ENCODE measurements at places on chromosomes 1 and 21. TPM values are rescaled to one million over a fixed set of nuclear protein-coding genes. Genes with fewer than 3 reads are reported as not detected.

GRCh38 chr1:207156095-207156494 lies 52.1 kb downstream of the C4BPA start:
- H3K4me1 ChIP-seq: no peaks in the 10 kb centered on the region
- H3K4me3 ChIP-seq: no peak overlapping the region

DNA sequence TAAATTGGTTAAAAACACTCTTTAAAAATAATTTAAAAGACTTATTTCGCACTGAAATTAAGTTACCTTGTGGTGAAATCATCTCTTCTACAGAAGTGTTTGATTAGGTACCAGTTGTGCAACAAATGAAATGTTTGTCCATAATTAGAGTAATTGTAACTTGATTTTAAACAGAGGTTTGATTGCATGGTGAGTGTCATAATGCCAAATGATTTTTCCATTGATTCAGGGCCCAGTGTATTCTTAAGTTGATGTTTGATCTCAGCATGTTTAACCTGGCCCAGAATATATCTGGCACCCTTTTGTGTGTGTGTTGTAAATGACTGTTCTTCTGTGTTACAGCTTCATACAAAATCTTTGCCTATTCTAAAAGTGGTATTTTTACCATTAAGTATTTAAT lies 28.5 kb downstream of the LRRC8B start:
- no peak overlapping the region for H3K27ac ChIP-seq
- H3K4me1 ChIP-seq: no peaks in the 10 kb centered on the region
- no peaks in the 10 kb centered on the region for H3K27me3 ChIP-seq

- no peaks in the 10 kb centered on the region for H3K36me3 ChIP-seq
- no peak overlapping the region for H3K27ac ChIP-seq
- H3K27me3 ChIP-seq: peaks cover 17% of the 10 kb centered on the region
- no peak for DNase-seq
- H3K4me1 ChIP-seq: no peaks in the 10 kb centered on the region
These were observed 18.3 kb upstream of the RNU1-4 start for GRCh38 chr1:16721871-16722641.

GRCh38 chr1:6834366-6834765 lies 49.1 kb downstream of the CAMTA1 start:
- no peaks in the 10 kb centered on the region for H3K36me3 ChIP-seq
- H3K4me3 ChIP-seq: no peak overlapping the region
- H3K27ac ChIP-seq: no peak overlapping the region
- no peaks in the 10 kb centered on the region for H3K4me1 ChIP-seq
- no peaks in the 10 kb centered on the region for H3K27me3 ChIP-seq

DNA sequence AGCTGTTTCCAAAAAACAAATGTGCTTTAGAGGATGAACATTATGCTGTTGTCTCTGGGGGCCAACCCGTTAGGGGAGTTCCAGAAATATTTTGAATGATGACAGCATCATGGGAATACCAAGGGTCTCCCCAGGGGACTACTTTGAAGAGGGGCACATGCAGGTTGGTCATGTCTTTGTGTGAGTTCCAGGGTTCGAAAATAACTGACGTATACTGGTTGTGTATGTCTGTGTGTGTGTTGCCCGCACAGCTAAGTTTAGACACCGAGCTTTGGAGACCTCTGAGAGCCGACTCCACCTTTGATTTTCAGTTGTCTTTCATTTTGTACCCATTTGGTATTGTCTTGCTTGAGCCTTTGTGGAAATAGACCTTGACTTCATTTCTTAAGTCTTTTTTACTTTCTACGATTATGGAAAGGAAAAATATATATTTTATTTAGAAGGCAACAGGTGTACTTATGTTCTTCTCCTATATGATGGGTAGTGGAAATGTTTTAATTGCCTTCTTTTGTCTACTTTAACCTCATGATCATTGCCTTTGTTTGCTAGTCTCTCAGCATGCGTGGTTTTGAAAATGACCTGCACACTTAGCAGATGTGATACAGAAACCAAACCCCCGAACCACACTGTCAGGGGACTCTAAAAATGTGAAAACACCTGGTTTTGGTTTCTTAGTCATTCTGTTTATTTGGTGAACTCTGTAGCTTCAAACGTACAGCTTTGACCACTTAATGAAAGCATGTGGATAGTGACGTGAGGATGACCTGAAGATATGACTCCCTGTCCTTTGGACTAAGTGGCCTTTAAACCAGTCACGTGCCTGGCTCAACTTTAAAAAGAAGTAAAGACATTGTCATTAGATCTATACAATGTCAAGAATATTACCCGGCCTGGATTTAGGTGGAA lies 56.5 kb downstream of the GALNT2 start:
- peaks cover 6% of the 10 kb centered on the region for H3K36me3 ChIP-seq
- DNase-seq: peak; percentile 52
- no peaks in the 10 kb centered on the region for H3K27me3 ChIP-seq
- peak overlapping the region; percentile 69 for H3K27ac ChIP-seq

GRCh38 chr1:220882061-220882891 lies 3.0 kb downstream of the HLX start:
- no peaks in the 10 kb centered on the region for H3K36me3 ChIP-seq
- H3K27me3 ChIP-seq: no peaks in the 10 kb centered on the region
- H3K4me3 ChIP-seq: no peak overlapping the region
- no peak for DNase-seq
- no peak overlapping the region for H3K27ac ChIP-seq

- H3K4me3 ChIP-seq: no peak overlapping the region
- peaks cover 2% of the 10 kb centered on the region for H3K27me3 ChIP-seq
- no peak overlapping the region for H3K27ac ChIP-seq
- no peak for DNase-seq
- H3K36me3 ChIP-seq: no peaks in the 10 kb centered on the region
These were observed 66.4 kb upstream of the SOD1 start for GRCh38 chr21:31592963-31593560.

GRCh38 chr1:157193219-157193618 lies 55.0 kb upstream of the ETV3 start:
- H3K36me3 ChIP-seq: no peaks in the 10 kb centered on the region
- no peak overlapping the region for H3K4me3 ChIP-seq
- H3K4me1 ChIP-seq: no peaks in the 10 kb centered on the region
- no peak for DNase-seq
- H3K27me3 ChIP-seq: no peaks in the 10 kb centered on the region

- H3K36me3 ChIP-seq: no peaks in the 10 kb centered on the region
- H3K4me3 ChIP-seq: no peak overlapping the region
- DNase-seq: peak; percentile 4
- H3K27me3 ChIP-seq: no peaks in the 10 kb centered on the region
These were observed 22.0 kb downstream of the SLC44A5 start for GRCh38 chr1:75588779-75589475.

- peak; percentile 75 for DNase-seq
- peak overlapping the region; percentile 14 for H3K27ac ChIP-seq
- no peaks in the 10 kb centered on the region for H3K36me3 ChIP-seq
- peaks cover 7% of the 10 kb centered on the region for H3K4me1 ChIP-seq
- H3K27me3 ChIP-seq: peaks cover 3% of the 10 kb centered on the region
These were observed 76.7 kb downstream of the ARHGEF16 start for GRCh38 chr1:3530926-3531818.

DNA sequence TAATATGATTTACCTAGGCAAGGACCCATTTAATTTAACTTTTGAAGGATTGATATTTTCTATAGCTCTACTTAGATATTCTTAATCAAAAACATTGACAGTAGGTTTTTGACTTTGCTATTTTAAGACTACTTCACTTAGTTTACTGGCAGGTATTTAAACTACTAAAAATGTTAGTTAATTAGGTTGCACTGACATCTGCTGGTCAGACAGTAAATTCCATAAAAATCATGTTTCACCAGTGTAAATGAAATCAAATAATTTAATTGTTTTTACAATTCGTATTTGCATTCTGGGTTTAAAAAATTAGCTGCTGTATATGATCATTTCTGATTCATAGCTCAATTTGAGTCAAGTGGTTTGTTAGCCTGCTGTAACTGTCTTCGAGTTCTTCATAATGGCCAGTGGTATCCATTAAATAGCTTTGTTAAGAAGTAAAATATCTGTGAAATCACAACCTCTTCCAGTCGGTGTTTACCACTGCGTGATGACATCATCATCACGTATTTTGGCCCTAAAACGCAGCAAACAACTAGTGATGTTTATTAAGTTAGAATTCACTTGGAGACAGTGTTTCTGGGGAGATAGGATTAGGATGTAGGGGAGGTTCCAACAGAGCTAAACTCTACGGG lies 26.2 kb downstream of the EXTL2 start:
- no peak overlapping the region for H3K27ac ChIP-seq
- peak; percentile 41 for DNase-seq
- H3K27me3 ChIP-seq: no peaks in the 10 kb centered on the region
- H3K36me3 ChIP-seq: no peaks in the 10 kb centered on the region

- H3K27ac ChIP-seq: no peak overlapping the region
- no peaks in the 10 kb centered on the region for H3K36me3 ChIP-seq
- no peaks in the 10 kb centered on the region for H3K27me3 ChIP-seq
These were observed 75.0 kb upstream of the DUSP10 start for GRCh38 chr1:221816899-221817298.

GRCh38 chr21:30395731-30396130 lies at the start of gene KRTAP13-1:
TSS of gene KRTAP13-1 (plus strand) at chr21:30396031. CDS start at chr21:30396087, 56 bp downstream.
- no peak for DNase-seq
- H3K27ac ChIP-seq: no peak within 1 kb of the TSS

- no peak overlapping the region for H3K4me3 ChIP-seq
- H3K4me1 ChIP-seq: peaks cover 8% of the 10 kb centered on the region
- no peak overlapping the region for H3K27ac ChIP-seq
- DNase-seq: no peak
- H3K36me3 ChIP-seq: no peaks in the 10 kb centered on the region
These were observed 11.9 kb downstream of the F5 start for GRCh38 chr1:169574336-169574735.

DNA sequence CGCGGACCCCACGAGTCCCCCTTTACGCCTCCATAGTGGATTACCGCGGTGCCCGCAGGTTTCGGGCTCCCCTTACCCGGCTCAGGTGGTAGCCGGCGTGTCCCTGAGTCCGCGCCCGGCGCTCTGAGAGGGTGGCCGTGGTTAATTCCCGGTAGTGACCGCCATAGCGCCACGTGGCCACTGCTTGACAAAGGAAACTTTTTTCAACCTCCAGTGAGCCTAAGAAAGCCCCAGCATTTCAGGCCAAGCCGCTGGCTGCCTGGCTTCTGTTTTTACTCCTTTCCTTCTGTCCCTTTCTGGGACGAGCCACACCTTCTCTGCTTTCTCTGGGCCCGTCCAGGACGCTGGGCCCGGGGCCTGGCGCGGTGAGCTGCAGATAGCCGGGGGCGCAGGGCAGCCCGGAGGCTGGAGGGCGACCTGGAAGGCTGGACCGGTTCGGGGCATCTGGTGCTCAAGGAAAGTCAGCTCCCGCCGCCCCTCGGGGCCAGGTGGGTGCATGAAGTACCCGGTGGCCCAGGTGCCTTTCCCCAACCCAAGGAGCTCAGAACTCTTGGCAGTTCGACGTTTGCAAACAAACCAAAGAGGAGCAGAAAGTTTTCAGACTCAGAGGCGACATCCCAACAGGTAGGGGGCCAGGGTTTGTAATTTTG lies 540 bp upstream of the C1orf198 start:
- no peaks in the 10 kb centered on the region for H3K36me3 ChIP-seq
- DNase-seq: peak; percentile 59
- peaks cover 15% of the 10 kb centered on the region for H3K4me1 ChIP-seq

- H3K27ac ChIP-seq: no peak overlapping the region
- H3K4me3 ChIP-seq: no peak overlapping the region
- no peaks in the 10 kb centered on the region for H3K4me1 ChIP-seq
These were observed 369.7 kb upstream of the RGS18 start for GRCh38 chr1:191788551-191788950.

DNA sequence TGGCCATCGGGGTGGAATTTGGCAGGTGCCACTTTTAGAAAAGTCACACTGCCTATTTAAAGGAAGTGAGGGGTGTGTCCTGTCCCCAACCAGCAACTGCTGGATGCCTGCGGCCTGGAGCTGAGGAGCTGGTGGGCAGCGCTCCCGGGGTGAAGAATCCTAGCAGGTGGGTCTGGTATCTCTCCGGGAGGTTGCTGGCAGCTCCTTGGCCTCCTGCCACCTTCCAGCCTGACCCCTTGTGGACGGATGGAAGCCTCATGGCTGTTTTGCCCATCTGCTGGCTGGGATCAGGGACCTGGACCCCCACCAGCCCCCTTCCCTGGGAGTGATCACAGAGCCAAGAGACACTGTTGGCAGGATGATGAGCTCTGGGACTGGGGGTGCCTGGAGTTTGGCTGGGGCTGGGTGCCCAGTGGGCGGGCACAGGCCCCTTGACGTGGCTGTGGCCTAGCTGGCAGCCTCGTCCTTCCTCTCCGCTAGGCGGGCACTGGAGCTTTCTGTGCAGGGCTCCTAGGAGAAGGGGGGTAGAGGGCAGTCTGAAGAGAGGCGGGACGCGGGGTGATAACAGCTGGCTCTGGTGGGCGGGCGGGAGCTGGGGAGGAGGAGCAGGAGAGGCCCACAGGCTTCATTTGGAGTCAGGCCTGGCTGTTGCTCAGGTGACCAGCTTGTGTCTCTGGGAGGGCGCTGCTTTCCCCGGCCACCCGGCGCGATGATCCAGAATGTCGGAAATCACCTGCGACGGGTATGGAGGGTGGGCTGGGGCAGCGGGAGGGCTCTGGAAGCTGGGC lies at the start of gene ACOT11:
ACOT11 (plus strand) TSS at position 628 of the 788 bp plus-strand sequence; CDS start at position 710, 82 bp downstream.
- no peaks in the 10 kb centered on the region for H3K36me3 ChIP-seq
- peak within 1 kb of the TSS; percentile 63 for H3K27ac ChIP-seq
- no peaks in the 10 kb centered on the region for H3K4me1 ChIP-seq
- H3K4me3 ChIP-seq: peak within 1 kb of the TSS; percentile 3
- peak; percentile 84 for DNase-seq

- H3K36me3 ChIP-seq: no peaks in the 10 kb centered on the region
- peak; percentile 64 for DNase-seq
- H3K4me3 ChIP-seq: no peak overlapping the region
- peaks cover 2% of the 10 kb centered on the region for H3K27me3 ChIP-seq
- H3K4me1 ChIP-seq: no peaks in the 10 kb centered on the region
These were observed 119.7 kb downstream of the ZNF326 start for GRCh38 chr1:90114521-90115141.

- H3K4me1 ChIP-seq: no peaks in the 10 kb centered on the region
- H3K36me3 ChIP-seq: no peaks in the 10 kb centered on the region
- no peaks in the 10 kb centered on the region for H3K27me3 ChIP-seq
- H3K4me3 ChIP-seq: no peak overlapping the region
- DNase-seq: no peak
- H3K27ac ChIP-seq: no peak overlapping the region
These were observed 130.1 kb upstream of the MAP1LC3C start for GRCh38 chr1:242128951-242129502.

GRCh38 chr21:43817157-43818086 lies 28.0 kb downstream of the RRP1 start:
- H3K4me3 ChIP-seq: no peak overlapping the region
- H3K36me3 ChIP-seq: no peaks in the 10 kb centered on the region
- H3K4me1 ChIP-seq: no peaks in the 10 kb centered on the region
- no peak for DNase-seq
- H3K27ac ChIP-seq: no peak overlapping the region

Gene TMEM54
- polyA plus RNA-seq: 414 TPM

Gene TMCC2
- 0.54 TPM for polyA plus RNA-seq

Gene HIVEP3
- 2.2 TPM for polyA plus RNA-seq

Gene MAGOH
- polyA plus RNA-seq: 97.7 TPM

Gene SLC25A34
- polyA plus RNA-seq: 10.4 TPM

Gene MROH7
- polyA plus RNA-seq: 27.5 TPM

Gene RNU1-1
- not detected for polyA plus RNA-seq

Gene DDX20
- 3.0 TPM for polyA plus RNA-seq

Gene NOS1AP
- polyA plus RNA-seq: 2.1 TPM
